ENCODE measurements at places on chromosomes 2 and 18. TPM values are rescaled to one million over a fixed set of nuclear protein-coding genes. Genes with fewer than 3 reads are reported as not detected.
A peak's percentile ranks its signal among the peaks of the same experiment; 100 is the strongest.

Gene AQP4
- not detected for total RNA-seq

Gene HOXD13
- total RNA-seq = not detected

Gene CXCR1
- not detected for total RNA-seq

Gene SUCLG1
- total RNA-seq = 66.0 TPM

- peaks cover 26% of the 10 kb centered on the region for H3K27me3 ChIP-seq
- no peak for DNase-seq
- no peaks in the 10 kb centered on the region for H3K36me3 ChIP-seq
- peaks cover 4% of the 10 kb centered on the region for H3K4me1 ChIP-seq
These were observed 23.5 kb downstream of the TMEM37 start for GRCh38 chr2:119455066-119455718.

GRCh38 chr2:142874293-142874814 lies 3.1 kb upstream of the KYNU start:
- no peak overlapping the region for H3K4me3 ChIP-seq
- H3K4me1 ChIP-seq = no peaks in the 10 kb centered on the region
- H3K27me3 ChIP-seq = no peaks in the 10 kb centered on the region
- no peaks in the 10 kb centered on the region for H3K36me3 ChIP-seq
- DNase-seq = no peak
- peak overlapping the region; percentile 58 for H3K27ac ChIP-seq

DNA sequence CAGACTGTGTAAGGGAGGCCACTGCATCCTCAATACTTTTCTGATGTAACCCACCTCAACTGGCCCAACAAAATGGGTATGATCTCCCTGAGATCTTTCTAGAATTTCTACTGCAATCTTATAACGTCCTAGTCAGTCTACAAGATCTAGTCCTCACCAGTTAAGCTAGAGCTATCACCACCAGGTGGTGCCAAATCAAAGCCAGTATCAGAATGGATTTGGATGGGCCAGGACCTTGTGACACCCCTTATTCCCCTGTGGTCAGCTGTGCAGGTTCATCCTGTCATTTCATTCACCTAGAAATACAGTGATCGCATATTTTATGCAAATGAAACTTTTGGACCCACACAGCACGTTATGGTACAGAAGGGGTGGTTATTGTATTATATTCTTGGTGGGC lies 90.3 kb downstream of the OLA1 start:
- peaks cover 4% of the 10 kb centered on the region for H3K4me1 ChIP-seq
- no peak overlapping the region for H3K27ac ChIP-seq
- peaks cover 4% of the 10 kb centered on the region for H3K36me3 ChIP-seq
- no peaks in the 10 kb centered on the region for H3K27me3 ChIP-seq

DNA sequence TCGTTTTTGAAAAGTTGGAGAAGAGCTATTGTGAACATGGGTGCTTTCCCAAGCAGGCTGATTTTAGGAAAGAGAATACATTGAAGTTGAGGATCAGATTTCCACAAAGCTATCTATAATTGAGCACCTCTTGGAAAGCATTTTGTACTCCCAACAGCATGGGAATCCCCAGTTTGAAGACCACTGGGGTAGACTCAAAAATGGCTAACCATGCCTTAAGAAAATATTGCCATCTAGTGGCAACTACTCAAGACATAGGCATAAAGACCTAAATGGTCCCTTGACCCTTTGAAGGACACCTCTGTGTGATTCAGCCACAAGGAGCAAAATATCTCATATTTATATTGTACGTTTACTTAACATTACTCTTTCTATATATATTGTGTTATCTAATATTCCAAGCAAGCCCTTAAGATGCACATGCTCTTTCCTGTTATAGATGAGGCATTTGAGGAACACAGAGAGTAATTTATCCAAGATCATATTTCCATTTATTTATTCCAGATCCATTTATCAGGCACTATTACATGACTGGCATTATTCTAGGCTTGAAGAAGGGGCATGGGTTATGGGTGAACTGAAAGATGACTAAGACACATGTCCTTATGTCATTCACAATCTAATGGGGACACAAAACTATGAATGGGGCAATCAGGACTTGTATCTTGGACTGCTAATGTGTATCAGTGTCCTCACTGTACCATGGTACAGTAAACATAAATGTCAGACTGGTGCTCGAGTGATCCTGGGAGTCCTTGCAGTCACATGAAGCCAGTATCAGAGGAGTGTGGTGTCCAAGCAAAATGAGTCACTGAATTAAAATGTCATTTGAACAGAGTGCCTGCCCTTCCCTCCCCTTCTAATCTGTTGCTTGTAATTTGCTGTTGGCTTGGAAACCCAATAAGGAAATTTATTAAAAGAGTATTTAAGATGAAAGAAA lies 121.0 kb upstream of the XPO1 start:
- no peaks in the 10 kb centered on the region for H3K27me3 ChIP-seq
- H3K27ac ChIP-seq = no peak overlapping the region
- H3K4me3 ChIP-seq = no peak overlapping the region
- no peaks in the 10 kb centered on the region for H3K4me1 ChIP-seq

DNA sequence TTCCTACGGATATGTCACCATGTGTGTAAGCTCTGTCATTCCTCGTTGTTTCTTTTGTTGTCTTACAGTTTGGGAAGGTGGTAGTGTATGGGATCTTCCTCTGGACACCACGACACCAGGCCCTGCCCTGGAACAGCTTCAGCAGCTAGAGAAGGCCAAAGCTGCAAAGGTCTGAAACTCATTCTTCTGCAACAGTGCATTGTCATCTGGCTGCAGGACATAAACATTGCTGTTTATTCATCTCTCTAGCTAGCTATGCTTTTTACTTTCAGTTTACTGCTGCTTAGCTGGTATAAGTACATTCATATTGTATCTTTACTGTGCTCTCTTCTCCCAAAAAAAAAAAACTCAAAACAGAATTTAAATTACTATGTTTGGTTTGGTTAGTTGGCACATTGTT lies 39.2 kb upstream of the KCNJ13 start:
- H3K36me3 ChIP-seq = peaks cover 26% of the 10 kb centered on the region
- DNase-seq = no peak
- no peak overlapping the region for H3K4me3 ChIP-seq
- no peaks in the 10 kb centered on the region for H3K4me1 ChIP-seq
- peak overlapping the region; percentile 33 for H3K27ac ChIP-seq

DNA sequence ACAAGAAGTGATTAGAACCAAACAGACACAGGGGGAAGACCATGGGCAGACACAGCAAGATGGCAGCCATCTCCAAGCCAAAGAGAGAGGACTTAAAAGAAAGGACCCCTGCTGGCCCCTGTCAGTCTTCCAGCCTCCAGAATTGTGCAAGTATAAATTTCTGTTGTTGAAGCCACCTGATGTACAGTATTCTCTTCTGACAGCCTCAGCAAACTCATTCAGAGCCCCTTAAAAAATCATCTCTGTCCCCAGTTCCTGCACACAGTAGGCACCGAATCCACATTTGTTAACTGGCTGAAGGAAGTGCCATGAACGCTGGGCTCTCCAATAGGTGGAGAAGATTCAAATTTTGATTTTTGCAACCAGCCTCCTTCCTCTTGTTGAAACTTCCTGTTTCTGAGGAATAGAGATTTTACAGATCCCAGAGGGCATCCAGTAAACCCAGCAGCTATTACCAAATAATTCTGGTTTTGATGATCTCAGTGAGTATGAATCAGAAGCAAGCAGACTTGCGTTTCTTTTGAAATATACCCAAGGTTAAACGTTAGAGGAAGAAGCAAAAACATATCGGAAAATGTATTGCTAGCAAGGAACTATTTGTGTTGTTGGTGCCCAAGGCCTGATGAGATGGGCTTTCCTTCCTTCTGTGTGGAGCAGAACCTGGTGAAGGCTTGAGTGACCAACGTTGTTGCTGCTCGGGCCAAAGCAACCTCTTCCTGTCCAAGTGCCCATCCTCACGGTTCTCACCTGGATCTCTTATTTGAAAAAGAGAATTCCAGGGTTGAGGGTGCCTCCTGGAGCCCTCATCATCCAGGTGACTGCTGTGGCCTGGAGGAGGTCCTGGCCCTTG lies 47.7 kb upstream of the PLB1 start:
- H3K27ac ChIP-seq = peak overlapping the region; percentile 97
- H3K36me3 ChIP-seq = peaks cover 4% of the 10 kb centered on the region
- H3K27me3 ChIP-seq = no peaks in the 10 kb centered on the region
- peaks cover 96% of the 10 kb centered on the region for H3K4me1 ChIP-seq
- H3K4me3 ChIP-seq = peak overlapping the region; percentile 94
- peak; percentile 43 for DNase-seq

- H3K36me3 ChIP-seq = no peaks in the 10 kb centered on the region
- H3K27me3 ChIP-seq = peaks cover 14% of the 10 kb centered on the region
- H3K4me1 ChIP-seq = peaks cover 10% of the 10 kb centered on the region
- no peak for DNase-seq
These were observed 269.0 kb downstream of the ICOS start for GRCh38 chr2:204205538-204205937.

- H3K4me1 ChIP-seq = no peaks in the 10 kb centered on the region
- no peak overlapping the region for H3K4me3 ChIP-seq
- DNase-seq = no peak
These were observed 137.6 kb upstream of the FN1 start for GRCh38 chr2:215573496-215573895.

DNA sequence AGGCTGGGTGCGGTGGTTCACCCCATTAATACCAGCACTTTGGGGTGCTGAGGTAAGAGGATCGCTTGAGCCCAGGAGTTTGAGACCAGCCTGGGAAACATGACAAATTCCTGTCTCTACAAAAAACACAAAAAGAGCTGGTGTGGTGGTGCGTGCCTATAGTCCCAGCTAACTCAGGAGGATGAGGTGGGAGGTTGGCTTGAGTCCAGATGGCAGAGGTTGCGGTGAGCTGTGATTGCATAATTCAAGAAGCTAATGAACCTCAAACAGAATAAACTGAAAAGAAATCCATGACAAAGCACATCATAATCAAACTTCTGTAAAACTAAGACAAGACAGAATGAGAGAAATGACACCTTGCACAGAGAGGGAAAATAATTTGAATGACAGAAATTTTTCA lies 54.8 kb downstream of the SEMA4F start:
- H3K36me3 ChIP-seq = no peaks in the 10 kb centered on the region
- H3K27ac ChIP-seq = no peak overlapping the region
- DNase-seq = no peak
- no peaks in the 10 kb centered on the region for H3K4me1 ChIP-seq

- peaks cover under 1% of the 10 kb centered on the region for H3K36me3 ChIP-seq
- H3K27ac ChIP-seq = no peak overlapping the region
- H3K27me3 ChIP-seq = no peaks in the 10 kb centered on the region
- H3K4me1 ChIP-seq = no peaks in the 10 kb centered on the region
- no peak overlapping the region for H3K4me3 ChIP-seq
These were observed 36.0 kb downstream of the PAIP2B start for GRCh38 chr2:71190656-71191569.

- H3K4me3 ChIP-seq = no peak overlapping the region
- no peaks in the 10 kb centered on the region for H3K27me3 ChIP-seq
These were observed 74.0 kb downstream of the PMS1 start for GRCh38 chr2:189858291-189858690.
